ENCODE measurements at places on chromosomes 1 and 21.
A peak's percentile ranks its signal among the peaks of the same experiment; 100 is the strongest.

DNA sequence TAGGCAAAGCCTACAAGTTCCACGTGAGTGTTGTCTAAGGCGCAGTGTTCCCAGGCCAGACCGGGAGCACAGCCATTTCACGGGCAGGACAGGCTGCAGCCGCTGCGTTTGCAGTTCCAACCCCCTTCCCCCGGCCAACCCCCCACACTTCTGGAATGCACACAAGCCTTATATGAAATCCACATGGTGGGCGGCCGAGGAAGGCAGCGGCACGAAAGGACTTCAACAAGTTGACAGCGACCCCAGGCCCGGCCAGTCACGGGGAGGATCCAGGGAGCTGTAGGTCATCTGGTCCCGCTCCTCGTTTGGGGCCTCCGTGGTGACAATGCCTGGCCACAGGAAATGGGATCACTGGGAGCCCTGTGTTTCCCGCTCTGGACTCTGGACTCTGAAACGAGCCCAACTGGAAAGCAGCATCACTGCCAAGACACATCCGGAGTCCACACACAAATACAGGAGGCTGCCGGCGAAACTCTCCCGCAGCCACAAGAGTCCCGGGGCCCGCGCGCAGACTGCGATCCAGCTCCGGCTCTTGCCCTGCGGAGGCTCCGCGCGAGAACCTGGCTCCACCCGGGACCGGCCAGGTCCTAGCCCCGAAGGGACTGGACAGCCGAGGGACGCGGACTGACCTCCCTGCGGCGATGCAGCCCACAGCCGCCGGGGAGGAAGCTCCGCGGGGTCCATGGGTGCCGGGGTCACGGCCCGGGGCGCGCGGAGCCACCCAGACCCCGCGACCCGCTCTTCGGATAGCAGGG lies 794 bp downstream of the NID1 start:
- no peaks in the 10 kb centered on the region for H3K27me3 ChIP-seq
- H3K4me1 ChIP-seq, result no peaks in the 10 kb centered on the region
- H3K36me3 ChIP-seq, result no peaks in the 10 kb centered on the region

GRCh38 chr1:167984886-167985489 lies 48.1 kb upstream of the MPC2 start:
- DNase-seq, result no peak
- no peak overlapping the region for H3K4me3 ChIP-seq
- H3K27ac ChIP-seq, result no peak overlapping the region

DNA sequence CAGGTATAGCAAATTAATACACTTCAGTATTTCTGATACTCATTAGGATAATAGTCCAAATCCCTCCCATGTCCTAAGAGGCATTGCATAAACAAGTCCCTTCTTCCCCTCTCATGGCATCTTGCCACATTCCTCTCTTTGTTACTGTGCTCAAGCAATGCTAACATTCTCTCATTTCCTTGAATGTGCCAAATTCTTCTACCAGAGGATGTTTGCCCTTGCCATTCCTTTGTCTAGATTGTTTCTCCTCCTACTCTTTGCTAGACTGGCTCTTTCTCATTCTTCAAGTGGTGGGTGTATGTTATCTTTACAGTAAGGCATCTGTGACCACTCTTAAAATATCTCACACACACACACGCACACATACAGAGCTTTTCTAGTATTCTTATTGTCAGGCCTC lies 621.0 kb upstream of the CXADR start:
- H3K4me1 ChIP-seq, result no peaks in the 10 kb centered on the region
- H3K27me3 ChIP-seq, result no peaks in the 10 kb centered on the region
- no peak overlapping the region for H3K27ac ChIP-seq
- H3K36me3 ChIP-seq, result no peaks in the 10 kb centered on the region
- DNase-seq, result no peak

GRCh38 chr21:39918558-39918957 lies 51.3 kb downstream of the PCP4 start:
- DNase-seq, result no peak
- H3K27ac ChIP-seq, result no peak overlapping the region

GRCh38 chr1:21514245-21514644 lies 5.0 kb downstream of the ALPL start:
- peaks cover 5% of the 10 kb centered on the region for H3K4me1 ChIP-seq
- no peaks in the 10 kb centered on the region for H3K36me3 ChIP-seq
- H3K4me3 ChIP-seq, result no peak overlapping the region
- no peaks in the 10 kb centered on the region for H3K27me3 ChIP-seq
- H3K27ac ChIP-seq, result no peak overlapping the region

DNA sequence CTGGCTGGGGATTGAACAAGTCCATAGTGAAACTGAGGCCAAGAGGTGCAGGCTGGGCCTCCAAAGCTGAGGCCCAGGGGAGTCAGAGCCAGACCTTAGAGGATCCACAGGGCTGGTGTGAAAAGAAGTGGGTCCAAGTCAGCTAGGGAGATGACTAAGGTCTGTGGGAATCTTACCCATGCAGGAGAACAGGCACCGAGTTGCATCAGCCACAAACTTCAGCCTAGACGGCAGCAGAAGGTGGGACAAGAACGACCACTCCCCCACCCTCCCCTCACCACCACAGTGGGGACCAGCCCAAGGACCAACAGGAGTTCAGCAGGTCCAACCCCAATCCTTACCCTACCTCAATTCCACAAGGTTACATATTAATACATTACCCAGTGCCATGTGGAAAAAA lies 282.3 kb downstream of the TTLL7 start:
- no peaks in the 10 kb centered on the region for H3K36me3 ChIP-seq
- H3K27ac ChIP-seq, result no peak overlapping the region
- DNase-seq, result no peak
- H3K27me3 ChIP-seq, result no peaks in the 10 kb centered on the region
- H3K4me1 ChIP-seq, result no peaks in the 10 kb centered on the region
- no peak overlapping the region for H3K4me3 ChIP-seq

DNA sequence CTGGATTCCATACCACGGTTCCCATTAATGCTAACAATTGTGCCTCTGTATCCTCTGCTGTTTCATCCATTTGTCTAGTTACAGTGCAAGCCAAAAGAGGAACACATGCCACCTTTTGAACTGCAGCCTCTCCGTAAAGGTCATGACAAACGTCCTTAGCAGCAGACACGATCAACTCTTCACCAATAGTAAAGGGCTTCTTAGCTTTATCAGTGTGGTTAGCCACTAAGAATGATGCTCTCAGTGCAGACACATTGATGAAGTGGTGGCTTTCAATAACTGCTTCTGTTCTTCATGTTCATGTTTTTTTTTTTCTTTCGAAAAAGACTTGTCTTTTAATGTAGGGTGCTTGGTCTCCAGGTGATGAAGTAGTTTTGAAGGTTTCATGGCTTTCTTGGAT lies 14.3 kb downstream of the XPR1 start:
- DNase-seq, result no peak
- H3K4me1 ChIP-seq, result no peaks in the 10 kb centered on the region
- H3K36me3 ChIP-seq, result no peaks in the 10 kb centered on the region
- H3K4me3 ChIP-seq, result no peak overlapping the region
- no peaks in the 10 kb centered on the region for H3K27me3 ChIP-seq

GRCh38 chr1:71116729-71117128 lies 35.9 kb upstream of the ZRANB2 start:
- no peaks in the 10 kb centered on the region for H3K4me1 ChIP-seq
- no peaks in the 10 kb centered on the region for H3K36me3 ChIP-seq
- H3K4me3 ChIP-seq, result no peak overlapping the region
- H3K27ac ChIP-seq, result no peak overlapping the region
- no peak for DNase-seq

GRCh38 chr1:154786804-154787570 lies 83.1 kb downstream of the KCNN3 start:
- H3K27ac ChIP-seq, result no peak overlapping the region
- DNase-seq, result no peak
- H3K4me3 ChIP-seq, result no peak overlapping the region
- H3K4me1 ChIP-seq, result peaks cover 3% of the 10 kb centered on the region

DNA sequence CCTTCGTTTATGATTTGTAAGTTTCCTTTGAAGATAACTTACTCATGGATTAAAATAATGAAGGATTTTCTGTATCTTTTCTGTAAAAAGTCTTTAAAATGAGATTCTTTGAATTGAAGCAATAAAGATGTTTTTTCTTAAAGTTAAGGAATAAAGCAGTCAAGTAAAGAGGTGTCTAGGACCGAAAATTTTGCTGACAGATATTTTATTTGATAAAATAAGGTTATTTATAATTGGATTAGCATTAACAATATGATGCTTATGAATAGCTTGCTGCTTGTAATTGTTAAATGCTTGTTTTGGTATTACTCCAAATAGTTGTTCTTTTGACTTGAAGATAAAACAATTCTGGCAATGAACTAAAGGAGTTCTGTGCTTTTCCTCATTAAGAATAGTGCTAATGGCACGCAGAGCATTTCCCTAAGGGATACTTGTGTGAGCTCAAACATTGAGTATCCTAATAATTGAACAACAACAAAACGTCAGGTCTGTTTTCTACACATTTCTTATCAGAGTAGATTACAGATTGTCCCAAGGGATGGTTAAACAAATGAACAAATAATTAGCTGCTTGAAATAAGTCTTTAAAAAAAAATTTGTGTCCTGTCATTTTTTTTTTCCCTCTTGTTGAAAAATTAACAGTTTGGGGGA lies 16.6 kb downstream of the TSNAX start:
- peaks cover 47% of the 10 kb centered on the region for H3K36me3 ChIP-seq
- no peak overlapping the region for H3K4me3 ChIP-seq
- H3K27ac ChIP-seq, result no peak overlapping the region
- H3K27me3 ChIP-seq, result no peaks in the 10 kb centered on the region

GRCh38 chr1:203289281-203289981 lies 15.9 kb upstream of the BTG2 start:
- H3K27ac ChIP-seq, result peak overlapping the region; percentile 96
- H3K4me3 ChIP-seq, result peak overlapping the region; percentile 14
- H3K4me1 ChIP-seq, result peaks cover 76% of the 10 kb centered on the region
- no peaks in the 10 kb centered on the region for H3K36me3 ChIP-seq
- no peaks in the 10 kb centered on the region for H3K27me3 ChIP-seq
- DNase-seq, result peak; percentile 88

DNA sequence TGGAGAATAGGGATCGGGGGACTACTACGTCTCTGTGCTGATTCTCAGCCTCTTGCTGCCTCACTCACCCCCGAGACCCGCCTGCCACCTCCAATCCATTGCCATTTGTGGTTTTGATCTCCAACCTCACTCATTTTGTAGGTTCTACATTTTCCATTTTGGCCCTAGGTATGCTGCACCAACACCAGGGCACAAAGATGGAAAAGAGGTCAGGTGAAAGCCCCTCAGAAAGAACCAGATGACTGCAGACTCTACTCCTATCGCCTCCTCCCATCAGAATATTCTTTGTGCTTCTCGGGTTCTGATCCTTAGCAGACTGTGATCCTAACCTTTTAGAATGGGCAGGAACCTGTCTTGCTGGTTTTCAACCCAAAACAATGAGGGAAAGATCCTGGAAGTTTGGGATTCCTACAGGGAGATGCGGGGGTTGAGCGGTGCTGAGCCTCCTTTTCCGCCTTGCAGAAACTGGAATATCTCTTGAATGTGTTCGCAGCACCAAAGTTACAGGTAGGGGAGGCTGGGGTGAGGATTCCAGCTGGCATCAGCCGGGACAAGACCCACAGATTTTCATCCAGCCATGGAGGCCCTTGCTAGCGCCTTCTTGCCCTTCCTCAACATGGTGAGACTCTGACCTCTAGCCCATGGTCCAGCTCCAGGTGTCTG lies 53.1 kb downstream of the RHBG start:
- no peak for DNase-seq

- H3K27me3 ChIP-seq, result no peaks in the 10 kb centered on the region
- H3K4me3 ChIP-seq, result peak overlapping the region; percentile 85
- H3K4me1 ChIP-seq, result peaks cover 3% of the 10 kb centered on the region
- no peaks in the 10 kb centered on the region for H3K36me3 ChIP-seq
These were observed 328 bp downstream of the MYCL start for GRCh38 chr1:39901464-39901713.

DNA sequence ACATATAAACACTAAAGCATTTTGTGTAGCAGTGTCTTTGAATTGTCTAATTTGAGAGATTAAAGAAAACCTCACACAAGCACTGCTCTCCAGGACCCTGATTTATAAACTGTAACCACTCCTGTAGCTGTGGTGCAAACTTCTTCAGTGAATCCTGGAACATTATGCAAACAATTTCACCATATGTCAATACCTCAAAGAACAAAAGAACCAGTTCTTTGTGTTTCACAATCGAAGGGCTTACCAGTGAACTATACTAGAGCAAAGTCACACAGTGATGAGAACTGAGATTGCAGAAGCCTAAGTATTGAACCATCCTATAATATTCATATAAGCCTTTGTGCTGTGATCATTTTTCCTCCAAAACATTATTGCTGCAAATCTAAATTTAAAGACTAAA lies 21.5 kb downstream of the DPH5 start:
- no peak overlapping the region for H3K4me3 ChIP-seq
- no peaks in the 10 kb centered on the region for H3K4me1 ChIP-seq
- no peaks in the 10 kb centered on the region for H3K27me3 ChIP-seq
- DNase-seq, result no peak
- no peak overlapping the region for H3K27ac ChIP-seq
